Cardiac septum (tissue), 1 donor: ENCODE measurements at places on chromosomes 5 and 9.

DNA sequence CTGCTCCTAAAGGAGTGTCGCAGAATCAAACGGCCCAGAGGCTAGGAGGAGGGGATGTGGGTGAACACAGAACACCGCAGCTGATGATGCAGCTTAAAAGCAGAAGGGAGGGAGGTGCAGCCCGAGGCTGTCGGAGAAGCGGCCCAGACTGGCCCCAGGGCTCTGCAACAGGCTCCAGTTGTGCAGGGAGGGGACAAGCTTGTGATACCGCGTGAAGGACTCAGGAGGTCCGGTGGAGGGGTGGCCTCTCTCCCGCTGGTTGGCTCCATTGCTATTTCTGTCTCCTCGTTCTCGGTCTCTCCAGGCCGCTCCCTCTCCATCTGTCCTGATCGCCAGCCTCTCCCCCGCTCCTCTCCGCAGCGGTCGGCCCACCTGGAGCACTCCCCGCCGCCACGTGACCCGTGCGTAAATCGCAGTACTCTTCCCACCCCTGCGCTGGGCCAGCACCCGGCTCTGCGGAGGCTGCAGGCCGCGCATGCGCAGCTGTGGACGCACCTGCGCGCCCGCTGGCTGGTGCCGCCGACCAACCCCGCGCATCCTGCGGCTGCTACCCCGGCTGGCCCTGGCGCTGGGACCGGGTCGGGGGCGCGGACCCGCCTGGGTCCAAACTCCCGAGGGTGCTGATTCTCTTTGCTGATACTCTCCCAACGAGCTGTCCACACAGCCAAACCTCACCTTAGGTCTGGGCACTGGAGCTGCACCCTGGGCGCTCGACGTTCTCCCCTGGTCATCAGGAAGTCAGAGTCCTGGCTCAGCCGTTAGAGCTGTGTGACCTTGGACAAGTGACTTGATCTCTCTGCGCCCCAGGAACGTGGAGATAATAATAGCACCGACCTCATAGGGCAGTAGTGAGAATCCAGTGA lies 3.7 kb upstream of the STXBP1 start:
- peak; percentile 87 for DNase-seq

DNA sequence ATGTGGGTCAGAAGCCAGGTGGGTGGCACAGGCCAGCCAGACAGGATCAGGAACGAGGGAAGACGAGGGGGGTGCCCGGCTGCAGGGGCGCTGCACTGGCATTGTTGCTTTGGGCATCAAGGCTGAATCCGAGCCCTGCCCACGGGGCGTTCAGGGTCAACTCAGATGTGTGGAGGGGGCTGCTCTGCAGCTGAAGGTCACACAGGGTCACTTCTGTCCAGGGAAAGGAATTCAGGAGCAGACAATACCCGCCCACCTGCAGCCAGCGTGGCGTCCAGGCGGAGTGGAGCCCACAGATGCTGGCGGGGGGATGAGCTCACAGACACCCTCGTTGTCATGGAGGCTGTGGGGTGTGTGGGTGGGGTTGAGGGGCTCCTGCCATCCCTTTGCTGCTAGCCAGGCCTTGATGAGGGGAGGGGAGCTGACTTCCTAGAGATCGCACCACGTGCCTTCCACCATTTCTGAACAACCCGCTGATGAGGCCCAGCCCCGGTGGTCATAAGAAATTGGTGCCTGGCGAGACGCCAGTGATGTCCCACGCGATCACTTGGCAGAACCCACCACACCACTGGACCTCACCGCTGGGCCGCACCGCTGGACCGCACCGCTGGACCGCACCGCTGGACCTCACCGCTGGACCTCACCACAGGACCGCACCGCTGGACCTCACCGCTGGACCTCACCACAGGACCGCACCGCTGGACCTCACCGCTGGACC lies 31.2 kb downstream of the MRPL36 start:
- DNase-seq = no peak

- DNase-seq = no peak
These were observed 2.6 kb upstream of the LCN2 start for GRCh38 chr9:128146591-128147120.

DNA sequence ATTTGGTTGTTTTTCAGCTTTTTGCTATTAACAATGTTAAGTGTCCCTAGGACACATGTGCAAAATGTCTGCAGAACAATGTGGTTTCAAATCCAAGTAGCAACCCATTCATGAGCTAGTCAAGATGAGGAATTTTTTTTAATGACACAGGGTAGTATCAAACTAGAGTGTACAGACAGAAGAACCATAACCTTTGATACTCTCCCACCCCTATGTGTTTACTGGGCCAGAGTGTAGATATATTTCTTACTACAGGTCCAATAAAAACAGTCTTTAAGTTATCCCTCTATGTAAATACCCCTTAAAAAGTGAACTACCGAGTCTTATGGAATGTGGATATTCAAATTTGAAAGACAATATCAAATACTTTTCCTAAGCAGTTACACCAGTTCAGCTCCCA lies 45.6 kb downstream of the AUH start:
- no peak for DNase-seq

DNA sequence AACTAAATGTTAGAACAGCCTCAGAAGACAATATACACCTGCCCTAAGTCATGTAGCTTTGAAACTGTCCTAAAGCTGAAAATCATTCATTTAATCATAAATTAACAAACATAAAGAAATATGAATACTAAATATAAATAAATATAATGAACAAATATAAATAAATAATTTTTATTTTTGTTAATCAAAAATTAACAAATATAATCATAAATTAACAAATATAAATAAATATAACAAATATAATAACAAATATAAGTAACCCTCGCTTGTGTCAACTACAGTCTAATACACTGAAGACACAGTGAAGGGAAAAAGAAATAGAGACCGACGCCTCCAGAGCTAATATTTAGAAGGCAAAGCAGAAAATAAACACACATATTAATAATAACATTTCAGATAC lies 527.3 kb downstream of the CYLC2 start:
- no peak for DNase-seq

GRCh38 chr5:173035904-173036707 lies 20.0 kb upstream of the CREBRF start:
- no peak for DNase-seq

DNA sequence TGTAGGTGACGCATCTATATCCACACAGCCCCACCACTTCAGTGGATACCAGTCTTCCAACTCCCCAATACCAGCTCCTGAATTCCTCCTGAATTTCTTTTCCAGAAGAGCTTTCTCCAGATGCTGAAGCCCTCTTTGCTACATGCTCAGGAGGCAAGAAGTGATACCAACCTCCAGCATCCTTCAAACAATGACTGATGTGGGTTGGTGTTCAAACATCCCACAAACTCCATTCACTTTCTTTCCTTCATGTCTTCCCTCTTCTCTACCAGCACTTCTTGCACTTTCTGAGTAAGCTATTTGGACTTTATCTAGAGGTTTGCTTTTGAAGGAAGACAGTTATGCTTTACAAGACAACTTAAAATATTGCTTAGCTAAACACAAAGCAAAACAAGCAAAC lies 179.9 kb upstream of the RORB start:
- DNase-seq = no peak

DNA sequence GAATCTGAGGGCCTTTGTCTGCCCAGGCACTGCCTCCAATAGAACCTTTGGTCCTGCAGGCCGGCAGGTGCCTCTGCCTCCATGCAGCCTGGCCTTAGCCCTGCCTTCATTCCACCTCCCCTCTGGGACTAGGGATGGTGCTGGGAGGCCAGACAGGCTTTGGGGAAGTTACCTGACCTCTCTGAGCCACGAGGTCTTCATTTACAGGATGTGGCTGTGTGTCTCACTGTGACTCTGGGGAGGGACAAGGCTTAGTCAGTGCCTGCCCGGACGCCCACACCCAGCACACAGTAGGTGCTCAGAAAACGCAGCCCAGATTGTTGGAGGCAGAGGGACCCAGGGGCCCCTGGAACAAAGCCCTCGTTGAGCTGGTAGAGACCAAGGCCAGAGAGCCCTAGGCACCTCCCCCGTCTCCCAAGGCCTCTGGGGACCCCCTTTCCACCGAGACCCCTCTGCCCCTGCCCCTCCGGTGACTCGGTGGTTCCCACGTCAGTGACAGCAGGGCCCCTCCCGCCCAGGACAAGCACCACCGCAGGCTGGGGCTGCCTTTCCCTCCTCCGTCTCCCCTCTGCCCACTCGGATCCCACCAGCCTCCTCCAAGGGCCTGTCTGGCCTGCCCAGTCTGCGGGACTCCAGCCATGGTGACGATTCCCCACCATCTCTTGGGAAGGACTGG lies 46.9 kb upstream of the EGFL7 start:
- no peak for DNase-seq

- DNase-seq = no peak
These were observed 91.4 kb downstream of the ANGPTL2 start for GRCh38 chr9:127030814-127031740.

DNA sequence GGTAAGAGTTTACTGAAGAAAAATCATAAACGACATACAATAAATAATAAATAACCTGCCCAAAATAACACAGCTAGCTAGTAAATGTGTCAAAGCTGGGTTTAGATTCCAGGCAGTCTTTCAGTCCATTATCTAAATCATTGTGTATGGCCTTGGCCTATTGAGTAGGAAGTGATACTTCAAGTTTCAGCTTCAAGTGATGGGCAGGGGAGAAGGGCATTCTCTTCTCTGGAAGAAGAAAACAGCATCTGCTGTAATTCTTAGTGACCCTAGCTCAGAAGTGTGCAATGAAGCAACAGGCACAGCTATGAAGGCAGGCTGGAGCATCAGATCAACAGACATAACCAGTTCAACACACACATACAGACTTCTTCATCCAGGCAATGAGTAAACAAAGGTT lies 42.5 kb downstream of the FNIP1 start:
- DNase-seq = no peak

DNA sequence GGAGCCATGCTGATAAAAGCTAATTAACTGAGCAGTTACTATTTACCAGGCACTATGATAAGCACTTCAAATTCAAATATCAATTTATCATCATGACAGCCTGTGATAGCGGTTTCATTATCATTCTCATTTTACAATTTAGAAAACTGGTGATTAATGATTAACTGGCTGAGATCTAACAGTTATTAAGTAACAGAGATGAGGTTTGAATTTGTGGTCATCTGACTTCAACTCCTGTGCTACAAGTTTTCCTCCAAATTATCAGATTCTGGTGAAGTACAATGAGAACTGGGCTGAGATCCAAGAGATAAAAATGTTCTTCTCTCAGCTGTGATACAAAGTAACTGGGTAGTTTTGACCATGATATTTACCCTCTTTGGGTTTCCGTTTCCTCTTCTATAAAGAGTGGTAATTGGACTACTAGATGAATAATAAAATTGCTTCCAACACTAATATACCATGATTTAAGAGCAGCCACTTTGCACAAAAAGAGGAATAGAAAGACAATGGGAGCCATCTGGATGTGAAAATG lies 74.5 kb upstream of the CCNG1 start:
- no peak for DNase-seq

GRCh38 chr9:92328225-92328624 lies 2.5 kb downstream of the CENPP start:
- DNase-seq = no peak
